NCI-H146 (cell line): ENCODE measurements at places on chromosomes 3 and 15.

GRCh38 chr15:88469321-88469720, 1.8 kb downstream of the MRPS11 start:
- no peak for DNase-seq

DNA sequence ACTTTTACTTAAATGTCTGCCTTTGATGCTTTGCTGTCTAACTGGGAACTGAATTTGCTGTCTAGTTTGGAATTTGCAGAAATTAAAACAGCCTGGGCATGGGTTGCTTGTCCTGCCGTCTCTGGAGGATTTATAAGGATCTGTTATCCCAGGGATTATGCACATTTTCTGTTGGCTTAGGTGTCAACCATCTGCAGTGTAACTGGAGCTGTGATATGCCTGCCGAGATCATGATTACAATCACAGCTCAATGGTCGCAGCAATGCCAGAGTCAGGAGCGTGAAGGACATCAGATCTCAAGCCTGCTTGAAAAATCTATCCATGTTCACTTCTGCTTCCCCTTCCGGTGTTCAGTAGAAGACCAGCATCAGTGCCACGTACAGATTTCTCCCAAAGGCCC, 41.8 kb upstream of the SETMAR start:
- no peak for DNase-seq

- DNase-seq = no peak
Observed at GRCh38 chr15:74780523-74781430, 1.1 kb upstream of the CSK start.

GRCh38 chr3:66403323-66403990, 97.4 kb downstream of the LRIG1 start:
- no peak for DNase-seq

DNA sequence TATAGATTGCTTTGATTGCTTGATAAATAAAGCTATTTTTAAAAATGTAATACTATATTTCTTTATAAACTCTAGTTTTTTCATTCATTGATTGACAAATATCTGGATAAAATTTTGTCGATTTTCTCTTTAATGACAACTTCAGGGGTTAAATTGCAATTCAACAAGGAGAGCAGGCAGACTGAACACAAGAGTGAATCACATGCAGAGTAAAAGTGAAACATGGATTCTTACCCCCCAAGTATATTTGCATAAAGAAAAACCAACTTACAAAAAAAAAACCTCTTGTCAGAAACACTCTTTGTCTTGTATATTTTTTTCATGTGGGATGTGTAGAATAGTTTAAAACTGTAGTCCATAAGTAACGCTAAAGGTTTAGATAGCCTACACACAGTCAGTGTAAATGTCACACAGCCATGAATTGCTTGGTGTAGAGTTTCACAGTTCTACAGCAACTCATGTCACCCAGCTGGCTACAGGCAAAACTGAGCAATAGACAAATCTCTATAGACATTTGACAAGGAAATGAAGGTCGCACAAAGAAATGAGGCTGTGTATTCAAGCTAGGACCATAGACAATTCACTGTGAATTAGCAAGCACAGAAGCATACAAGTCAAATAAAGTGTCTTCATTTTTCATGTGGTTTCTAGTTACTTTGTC, 141.6 kb downstream of the THRB start:
- DNase-seq = no peak

DNA sequence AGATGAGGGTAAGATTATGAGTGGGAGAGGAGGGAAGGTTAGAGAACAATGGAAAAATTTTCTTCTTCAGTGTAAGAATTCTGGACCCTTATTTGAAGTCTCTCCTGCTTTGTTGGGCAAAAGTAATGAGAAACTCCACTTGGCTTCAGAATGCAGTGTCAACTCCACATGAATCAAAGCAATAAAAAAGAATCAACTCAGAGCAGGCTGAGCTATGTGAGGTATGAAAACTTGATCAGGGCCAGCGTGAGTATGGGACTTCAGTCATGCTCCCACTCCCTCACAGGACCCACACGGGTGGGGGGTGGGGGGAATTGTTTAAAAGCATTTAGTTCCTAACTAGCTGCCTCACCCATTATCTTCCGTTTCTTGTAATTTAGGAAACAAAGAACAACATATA, 502.2 kb downstream of the PDCD6IP start:
- no peak for DNase-seq

DNA sequence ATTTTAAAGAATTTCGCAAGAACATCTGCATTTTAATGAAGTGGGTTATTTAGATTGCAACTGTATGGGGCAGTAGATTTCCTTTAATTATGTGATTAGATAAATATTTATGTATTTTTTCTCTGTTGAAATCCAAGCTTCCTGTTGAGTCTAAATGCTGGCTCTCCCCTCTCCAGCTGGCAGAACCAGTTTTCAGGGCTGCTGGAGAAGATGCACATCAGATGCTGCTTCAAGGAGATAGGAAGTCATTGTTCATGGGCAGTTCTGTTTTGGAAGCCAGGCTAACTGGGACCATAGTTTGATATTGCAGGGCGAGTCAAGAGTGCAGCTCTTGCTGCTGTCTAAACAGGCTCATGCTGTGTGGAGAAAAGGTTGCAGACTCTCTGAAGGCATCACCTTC, 97.4 kb downstream of the SLC9A9 start:
- peak; percentile 76 for DNase-seq
